A549 treated with ZK216348 at 1 μM for 4 hours (cell line): ENCODE measurements at places on chromosomes 6 and 20. TPM values are rescaled to one million over a fixed set of nuclear protein-coding genes. Genes with fewer than 3 reads are reported as not detected.

HCK gene
- 0.07 to 0.14 TPM in 2 of 5 replicates, not detected in the others for total RNA-seq

KIF25 gene
- total RNA-seq = 0.12 TPM in 1 of 5 replicates, not detected in the others

ABHD16B gene
- total RNA-seq = not detected in 5 replicates

CLPSL1 gene
- total RNA-seq = not detected in 5 replicates

TINAG gene
- not detected in 5 replicates for total RNA-seq

GTSF1L gene
- not detected in 5 replicates for total RNA-seq
